Astrocyte (in vitro differentiated cells and primary cell): ENCODE measurements at places on chromosomes 2 and 18. TPM values are rescaled to one million over a fixed set of nuclear protein-coding genes. Genes with fewer than 3 reads are reported as not detected.
A peak's percentile ranks its signal among the peaks of the same experiment; 100 is the strongest.

- peak; percentile 64 for DNase-seq
These were observed 1.2 kb downstream of the CDK15 start for GRCh38 chr2:201807452-201807999.

DNA sequence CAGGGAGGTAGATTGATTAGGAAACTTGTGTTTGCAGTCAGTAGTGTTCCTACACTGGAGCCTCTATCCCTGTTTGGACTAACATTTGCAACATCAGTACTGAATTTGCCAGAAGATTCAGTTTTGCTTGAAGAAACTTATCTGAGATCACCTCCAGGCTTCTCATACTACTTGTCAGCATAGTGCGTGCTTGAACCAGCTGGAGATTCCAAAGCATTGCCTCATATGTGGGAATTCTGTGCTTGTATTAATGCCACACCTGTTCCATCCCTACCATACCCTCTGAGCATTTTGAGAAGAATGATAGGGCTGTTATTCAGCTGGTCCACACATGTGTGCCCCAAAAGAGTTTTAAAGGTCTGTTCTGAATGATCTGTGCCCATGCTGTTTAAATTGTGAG lies 148.7 kb downstream of the RAPGEF4 start:
- DNase-seq = no peak

- DNase-seq = no peak
These were observed 54.0 kb upstream of the CCBE1 start for GRCh38 chr18:59751186-59751585.

DNA sequence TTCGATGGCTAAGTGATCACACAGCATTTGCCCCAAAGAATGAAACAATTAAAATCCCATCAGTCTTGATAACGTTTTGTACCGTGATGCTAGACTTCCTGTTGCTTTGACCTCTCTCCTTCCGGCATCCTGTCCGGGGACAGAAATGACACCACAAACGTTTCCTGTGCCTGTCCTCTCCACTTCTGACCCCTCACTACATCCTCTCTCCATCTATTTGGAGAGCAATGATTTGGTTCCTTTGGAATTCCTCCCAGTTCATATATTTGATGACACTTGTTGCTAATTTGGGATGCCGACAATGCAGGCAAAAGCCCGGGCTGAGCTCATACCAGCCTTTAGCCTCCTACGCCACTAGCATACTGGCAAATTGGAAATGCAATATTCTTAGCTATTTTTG lies 151.2 kb upstream of the CCDC68 start:
- peak; percentile 40 for DNase-seq

DNA sequence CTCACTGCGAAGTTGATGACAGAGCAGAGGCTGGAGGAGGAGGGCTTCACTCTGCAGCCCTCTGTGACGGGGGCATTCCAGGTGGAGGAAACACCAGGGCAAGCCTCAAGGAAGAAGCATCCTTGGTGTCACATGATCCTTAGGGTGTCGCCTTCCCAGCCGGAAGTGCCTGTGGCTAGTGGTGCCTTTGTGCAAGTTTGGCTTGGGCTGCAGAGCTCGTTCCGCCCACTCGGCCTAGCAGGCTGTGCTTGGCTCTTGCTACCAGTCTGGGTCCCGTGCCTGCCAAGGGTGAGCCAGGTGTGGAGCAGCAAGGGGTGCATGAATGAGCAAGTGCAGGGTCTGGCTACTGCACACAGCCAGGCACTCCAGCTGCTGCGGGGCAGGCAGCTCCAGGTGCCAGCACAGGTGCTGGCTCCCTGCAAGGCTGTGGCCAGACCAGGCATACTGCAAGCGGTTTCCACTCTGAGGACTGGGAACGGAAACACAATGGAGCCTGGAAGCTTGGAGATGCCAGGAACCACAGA lies 325.3 kb upstream of the SMIM21 start:
- DNase-seq = no peak

DNA sequence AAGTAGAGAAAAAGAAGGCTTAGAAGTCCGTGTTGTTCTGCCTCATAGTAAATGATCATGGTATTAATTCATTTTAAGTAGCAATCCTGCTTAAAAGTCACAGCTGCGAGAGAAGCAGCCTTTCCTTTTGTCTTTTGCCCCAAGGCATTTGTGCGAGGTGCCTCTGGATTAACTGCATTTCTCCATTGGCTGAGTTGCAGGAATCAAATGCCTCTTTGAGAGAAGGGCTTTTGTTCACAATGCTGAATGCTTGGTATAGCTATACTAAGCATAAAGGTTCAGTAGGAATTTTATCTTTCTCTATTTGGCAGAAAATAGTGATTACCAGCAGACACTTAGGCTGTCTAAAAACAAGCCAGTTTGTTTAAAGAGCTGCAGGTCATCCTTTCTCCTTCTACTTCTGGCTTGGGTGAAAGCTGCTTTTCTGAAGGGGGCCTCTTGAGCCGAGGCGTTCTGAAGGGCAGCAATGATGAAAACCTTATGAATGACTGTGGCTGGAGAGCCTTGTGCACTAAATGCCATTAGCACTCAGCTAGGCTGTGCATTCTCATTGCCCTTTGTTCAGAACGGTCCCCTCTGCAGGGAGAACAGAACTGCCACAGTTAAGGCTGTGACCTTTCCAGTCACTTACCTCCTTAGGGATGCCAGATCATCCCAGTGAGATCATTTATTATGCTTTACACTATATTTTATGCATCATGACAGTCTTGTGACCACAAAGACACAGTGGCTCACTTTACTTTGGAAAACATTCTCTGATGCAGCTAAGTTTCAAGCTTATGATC lies 68.8 kb upstream of the TMEM87B start:
- no peak for DNase-seq

- DNase-seq = no peak
These were observed 85.2 kb downstream of the NDUFA10 start for GRCh38 chr2:239939736-239940483.

GRCh38 chr2:15554525-15555218 lies 6.5 kb downstream of the NBAS start:
- DNase-seq = no peak

The DARS1 gene
- total RNA-seq = 36.6 and 37.9 TPM in 2 replicates

The IL1R2 gene
- 0.34 TPM in 1 of 2 replicates, not detected in the other for total RNA-seq

The CCDC74A gene
- total RNA-seq = 6.5 and 7.2 TPM in 2 replicates

The RAB6C gene
- 0.09 and 0.14 TPM in 2 replicates for total RNA-seq
